ENCODE measurements at places on chromosomes 7 and 10. TPM values are rescaled to one million over a fixed set of nuclear protein-coding genes. Genes with fewer than 3 reads are reported as not detected.

- no peak for DNase-seq
These were observed 1234.0 kb downstream of the SORCS3 start for GRCh38 chr10:105875050-105875449.

DNA sequence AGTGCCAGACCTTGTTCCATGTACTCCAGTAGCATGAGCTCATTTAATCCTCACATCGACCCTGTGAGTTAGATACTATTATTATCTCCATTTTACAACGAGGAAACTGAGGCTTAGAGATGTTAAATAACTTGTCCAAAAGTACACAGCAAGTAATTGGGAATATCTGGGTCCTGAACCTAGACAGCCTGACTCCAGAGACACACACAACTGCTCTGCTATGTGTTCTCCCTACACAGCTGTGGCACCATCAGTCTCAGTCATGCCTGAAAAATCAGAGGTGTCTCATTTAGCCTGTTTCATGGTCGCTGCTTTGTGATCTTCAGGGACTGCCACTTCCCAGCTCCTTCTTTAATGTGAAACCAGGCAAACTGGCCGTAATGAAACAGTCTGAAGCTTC lies 56.5 kb downstream of the COL1A2 start:
- DNase-seq = no peak

- no peak for DNase-seq
These were observed 60.0 kb downstream of the ATXN7L1 start for GRCh38 chr7:105816266-105816843.

- DNase-seq = no peak
These were observed 1106.8 kb upstream of the C7orf33 start for GRCh38 chr7:147483634-147484292.

HOXA11 gene
- total RNA-seq = 1.2 TPM

ETV1 gene
- 35.6 TPM for total RNA-seq

DNA sequence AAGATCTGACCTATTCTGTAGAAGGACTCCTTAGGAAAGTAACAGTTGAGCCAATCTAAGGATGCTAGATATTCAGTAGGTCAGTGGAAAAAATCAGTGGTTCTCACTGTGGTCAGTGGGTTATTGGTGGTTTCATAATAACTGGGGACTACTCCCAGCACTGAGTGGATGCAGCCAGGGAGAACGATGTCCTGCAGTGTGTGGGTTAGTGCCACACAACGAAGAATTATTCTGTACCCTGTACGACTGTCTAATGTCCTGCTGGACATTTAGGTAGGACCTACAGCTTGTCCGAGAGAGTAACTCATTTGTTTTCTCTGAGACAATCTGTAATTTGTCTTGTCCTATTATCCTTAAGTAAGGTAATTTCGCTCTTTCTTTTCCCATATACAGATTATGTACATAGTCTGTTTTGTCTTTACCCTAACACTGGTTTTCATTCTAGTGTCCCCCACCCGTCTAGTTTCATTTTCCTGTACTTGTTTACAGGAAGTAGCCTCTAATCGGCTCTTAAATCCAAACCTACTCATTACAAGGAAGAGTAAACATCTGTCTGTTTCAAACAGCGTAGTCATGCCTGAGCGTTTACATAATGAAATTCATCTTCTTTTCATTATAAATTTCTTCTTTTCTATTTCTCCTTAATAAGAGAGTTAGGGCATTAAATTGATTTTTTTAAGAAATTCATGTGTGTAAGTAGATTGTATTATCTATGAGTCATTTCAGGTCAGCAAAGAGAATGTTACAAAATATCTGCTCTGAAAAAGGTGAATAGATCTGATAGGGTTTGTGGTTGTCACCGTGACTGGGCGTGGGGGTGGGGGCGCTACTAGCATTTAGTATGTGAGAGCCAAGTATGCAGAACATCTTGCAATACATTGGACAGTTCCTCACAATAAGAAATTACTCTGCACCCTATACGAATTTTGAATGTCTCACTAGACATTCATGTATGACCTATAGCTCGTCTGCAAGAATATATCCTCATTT lies 8.3 kb upstream of the ZC3HAV1L start:
- DNase-seq = no peak

ABCB1 gene
- total RNA-seq = 31.3 TPM

IRF5 gene
- 2.5 TPM for total RNA-seq

DNA sequence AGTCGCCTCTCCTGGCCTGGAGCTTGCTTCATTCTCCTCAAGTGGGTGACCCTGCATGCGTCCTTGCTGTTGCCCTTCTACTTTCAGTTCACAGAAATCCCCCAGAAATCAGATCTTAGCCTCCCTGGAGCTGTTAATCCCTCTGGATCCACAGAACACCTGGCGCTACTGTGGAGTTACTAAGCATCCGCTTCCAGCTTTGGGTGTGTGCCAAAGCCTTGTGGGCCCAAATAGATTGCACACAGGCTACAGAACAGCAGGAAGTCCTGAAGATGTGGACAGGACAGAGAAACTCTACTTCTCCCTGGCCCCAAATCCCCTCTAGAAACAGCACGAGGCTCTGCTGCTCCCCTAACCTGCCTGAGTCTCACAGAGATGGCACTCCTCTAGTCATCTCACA lies 36.6 kb upstream of the PDLIM1 start:
- no peak for DNase-seq

AKR1C1 gene
- total RNA-seq = 18.6 TPM

DNA sequence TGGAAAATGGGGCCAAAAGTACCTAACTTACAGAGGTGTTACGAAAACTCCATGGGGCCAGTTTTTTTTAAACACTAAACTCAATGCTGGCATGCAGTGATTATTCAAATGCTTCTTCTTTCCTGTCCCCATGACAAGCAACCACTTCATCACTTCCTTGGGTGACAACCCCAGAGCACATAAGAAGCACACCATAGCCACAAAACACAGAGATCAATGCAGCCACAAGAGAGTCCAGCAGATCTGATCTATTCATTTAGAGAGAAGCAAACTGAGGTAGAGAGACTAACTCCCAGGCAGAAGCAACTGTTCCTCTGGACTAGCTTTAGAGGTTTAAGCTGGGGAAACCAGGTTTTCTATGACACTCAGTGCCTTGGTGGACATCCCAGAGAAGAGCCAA lies 180.0 kb downstream of the GRID1 start:
- no peak for DNase-seq

DNA sequence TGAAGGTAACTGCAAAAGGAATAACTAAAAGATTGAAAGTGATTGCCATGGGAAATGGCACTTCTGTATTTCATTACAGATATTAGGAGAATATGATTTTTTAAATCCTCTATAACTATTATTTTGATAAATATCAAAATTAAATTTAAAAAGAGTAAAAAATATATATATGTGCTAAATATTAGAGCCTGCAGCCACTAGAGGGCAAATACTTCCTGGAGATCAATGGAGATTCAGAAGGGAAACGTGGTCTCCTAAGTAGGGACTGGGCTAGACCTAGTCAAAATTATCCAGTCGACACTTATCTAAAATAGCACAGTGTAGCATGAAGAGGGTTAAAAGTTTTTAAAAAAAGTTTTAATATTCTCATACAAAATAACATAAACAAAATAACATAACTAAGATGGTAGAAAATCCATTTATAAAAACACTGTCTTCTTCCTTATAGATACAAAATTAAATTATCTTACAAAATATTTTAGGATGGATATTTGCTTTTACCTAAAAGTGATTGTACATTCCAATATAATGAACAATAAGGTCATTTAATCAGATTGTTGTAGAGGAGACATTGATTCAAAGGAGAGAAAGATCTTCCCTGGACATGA lies 434.3 kb downstream of the MDFIC start:
- DNase-seq = no peak

DNA sequence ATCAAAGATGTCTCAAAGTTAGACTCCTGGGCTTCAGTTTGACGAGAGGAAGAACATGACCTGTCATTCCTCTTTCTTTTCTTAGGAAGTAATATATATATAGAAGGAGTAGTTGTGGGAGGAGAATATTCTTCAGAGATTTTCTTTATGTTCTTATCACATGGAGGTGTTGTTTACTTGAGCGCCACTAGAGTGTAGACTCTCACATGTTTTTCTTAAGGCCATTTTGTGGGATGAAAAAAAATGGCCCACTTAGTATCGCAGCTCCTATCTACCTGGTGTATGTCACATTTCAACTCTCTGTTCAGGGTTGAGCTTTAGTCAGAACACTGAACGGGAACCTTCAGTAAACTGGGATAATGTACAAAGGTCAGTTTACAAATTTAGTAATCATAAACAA lies 645.2 kb downstream of the PHTF2 start:
- no peak for DNase-seq

DNA sequence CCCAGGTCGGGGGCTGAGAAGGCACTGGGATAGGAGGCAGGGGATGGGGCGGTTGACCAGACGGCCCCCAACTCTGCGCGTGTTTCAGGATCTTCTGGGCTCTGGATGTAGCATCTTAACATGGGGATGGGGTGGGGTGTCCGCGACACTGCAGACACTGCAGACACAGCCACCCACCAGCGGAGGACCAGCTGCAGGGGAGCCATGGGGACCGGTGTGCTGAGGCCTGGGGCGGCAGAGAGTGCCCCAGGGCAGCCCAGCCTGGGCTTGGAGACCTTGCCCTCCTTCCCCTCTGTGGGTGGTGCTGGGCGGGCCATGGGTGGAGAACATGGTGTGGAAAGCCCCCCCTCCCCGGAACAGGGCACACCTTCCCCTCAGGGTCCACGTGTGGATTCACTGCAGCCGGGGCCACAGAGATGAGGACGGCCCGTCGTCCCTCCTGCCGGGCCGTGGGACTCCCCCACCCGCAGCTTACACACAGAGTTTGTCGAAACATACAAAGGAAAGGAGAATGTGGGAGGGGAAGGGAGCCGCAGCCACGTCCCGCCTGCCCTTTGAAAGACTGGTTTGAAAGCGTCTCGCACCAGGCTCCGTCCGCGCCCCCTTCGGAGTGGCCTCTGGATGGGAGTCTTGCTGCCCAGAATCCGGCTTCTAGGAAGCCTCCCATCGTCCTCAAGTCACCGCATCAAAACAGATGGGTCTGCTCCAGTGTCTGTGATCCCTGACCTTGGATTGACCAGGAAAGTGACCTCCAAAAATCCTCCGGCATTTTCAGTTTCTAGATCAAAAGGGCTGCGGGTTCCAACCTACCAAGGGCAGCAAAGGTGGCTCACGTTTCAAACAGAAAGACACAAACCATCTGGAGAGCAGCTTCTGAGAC lies 91.5 kb upstream of the TCERG1L start:
- no peak for DNase-seq

- DNase-seq = no peak
These were observed 45.1 kb upstream of the LYZL1 start for GRCh38 chr10:29243750-29244149.

GRCh38 chr7:30805931-30806330 lies 34.7 kb downstream of the MINDY4 start:
- DNase-seq = no peak

GRCh38 chr10:133140417-133141143 lies 19.4 kb upstream of the KNDC1 start:
- DNase-seq = no peak

GRCh38 chr7:1993776-1994740 lies 238.7 kb downstream of the MAD1L1 start:
- no peak for DNase-seq

TRIL gene
- total RNA-seq = 3.9 TPM
